T-helper 17 cell (primary cell): ENCODE measurements at places on chromosomes 7 and 10.

GRCh38 chr7:75888464-75889222 lies 9.8 kb downstream of the RHBDD2 start:
- DNase-seq, result no peak

- no peak for DNase-seq
Measured at GRCh38 chr7:33550979-33551378, 354.4 kb upstream of the BMPER start.

- DNase-seq, result no peak
Measured at GRCh38 chr10:116687633-116688032, 54.7 kb downstream of the HSPA12A start.

DNA sequence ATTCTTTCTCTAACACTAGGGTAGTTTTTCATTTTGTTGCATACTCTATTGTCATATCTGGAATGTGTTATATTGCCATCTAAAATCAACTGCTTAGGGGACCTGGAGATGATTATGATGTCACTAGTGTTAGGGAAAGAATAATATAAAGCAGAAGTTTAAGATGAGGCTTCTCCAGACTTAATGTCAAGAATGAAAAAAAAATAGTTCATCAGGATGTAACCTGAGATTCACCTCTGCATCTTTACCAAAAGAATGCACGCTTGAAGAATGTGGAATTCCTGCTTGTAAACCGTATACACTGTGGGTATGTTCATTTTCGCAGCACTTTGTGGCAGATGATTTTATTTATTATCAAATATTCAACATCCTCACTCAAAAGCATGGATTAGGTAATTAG lies 184.6 kb downstream of the ST7 start:
- DNase-seq, result no peak

GRCh38 chr10:57830877-57831560 lies 436.7 kb downstream of the IPMK start:
- no peak for DNase-seq

DNA sequence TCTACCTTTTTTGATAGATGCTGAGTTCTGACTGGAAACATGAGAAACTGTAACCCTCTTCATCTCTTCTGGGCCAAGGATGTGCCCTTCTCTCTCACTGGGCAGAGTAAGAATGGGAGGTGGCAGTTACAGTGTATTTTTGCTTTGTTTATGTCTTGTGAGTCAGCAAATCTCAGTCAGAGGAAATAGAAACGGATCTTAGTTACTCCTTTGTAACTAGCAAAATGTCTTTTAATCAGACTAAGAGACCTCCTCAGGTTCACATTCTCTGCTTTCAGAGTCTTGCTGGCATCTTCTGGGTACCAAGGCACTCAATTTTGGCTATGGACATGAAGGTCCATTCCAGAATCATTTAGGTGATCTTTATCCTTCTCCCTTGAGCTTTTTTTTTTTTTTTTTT lies 70.9 kb downstream of the HHEX start:
- no peak for DNase-seq

GRCh38 chr10:48749254-48749787 lies 64.6 kb downstream of the WDFY4 start:
- DNase-seq, result no peak

- DNase-seq, result no peak
Measured at GRCh38 chr7:5041047-5041446, 4.6 kb upstream of the RBAK start.

GRCh38 chr7:96144260-96144526 lies 177.7 kb downstream of the SLC25A13 start:
- no peak for DNase-seq

- DNase-seq, result no peak
Measured at GRCh38 chr10:34886906-34887642, 72.0 kb upstream of the PARD3 start.

DNA sequence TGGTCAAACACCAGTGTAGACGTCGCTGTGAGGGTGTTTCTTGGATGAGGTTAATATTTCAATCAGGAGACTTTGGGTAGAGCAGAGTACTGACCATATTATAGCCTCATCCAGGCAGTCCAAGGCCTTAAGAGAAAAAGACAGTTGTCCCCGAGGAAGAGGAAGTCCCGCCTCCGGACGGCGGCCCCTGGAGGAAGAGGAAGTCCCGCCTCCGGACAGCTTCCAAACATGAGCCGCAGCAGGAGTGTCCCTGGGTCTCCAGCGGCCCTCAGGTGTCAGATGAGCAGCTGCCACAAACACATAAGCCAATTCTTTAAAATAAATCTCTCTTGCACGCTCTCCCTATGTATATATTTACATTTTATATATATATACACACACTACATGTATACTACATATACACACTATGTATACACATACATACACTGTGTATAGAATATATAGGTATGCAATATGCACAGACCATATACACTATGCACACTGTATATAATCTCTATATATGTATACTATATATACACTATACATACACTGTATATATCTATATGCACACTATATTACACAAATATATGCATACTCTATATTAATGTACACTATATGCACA lies 37.5 kb downstream of the PWWP2B start:
- DNase-seq, result peak; percentile 39

GRCh38 chr10:73886085-73886529 lies 11.8 kb upstream of the CAMK2G start:
- DNase-seq, result peak; percentile 40

DNA sequence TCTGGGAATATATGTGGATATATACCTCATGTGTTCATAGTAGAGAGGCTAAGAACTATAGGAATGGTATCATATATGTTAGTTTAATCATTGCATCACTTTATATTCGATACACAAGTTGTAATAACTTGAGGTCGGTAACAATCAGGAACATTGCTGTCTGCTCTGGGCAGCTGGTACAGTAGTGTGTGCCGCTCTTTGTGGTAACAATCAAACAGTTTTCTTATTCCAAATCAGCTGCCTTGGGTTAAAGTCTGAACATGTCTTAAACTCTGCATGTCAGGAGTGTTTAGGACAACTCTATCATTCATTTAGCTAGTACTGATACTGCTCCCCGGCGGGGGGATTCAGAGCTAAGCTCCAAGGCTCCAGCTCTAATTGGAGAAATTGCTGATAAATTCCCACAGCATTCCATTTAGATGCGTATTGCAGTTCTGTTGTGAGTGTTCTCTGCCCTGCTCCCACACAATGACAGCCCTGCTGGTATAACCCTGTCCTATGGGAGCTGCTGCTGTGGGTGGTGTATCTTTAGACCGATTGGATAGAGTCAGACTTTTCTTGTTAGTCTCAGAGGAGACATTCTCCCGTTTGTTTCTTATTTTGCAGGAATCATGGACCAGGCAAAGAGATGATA lies 707.5 kb upstream of the FZD8 start:
- no peak for DNase-seq

DNA sequence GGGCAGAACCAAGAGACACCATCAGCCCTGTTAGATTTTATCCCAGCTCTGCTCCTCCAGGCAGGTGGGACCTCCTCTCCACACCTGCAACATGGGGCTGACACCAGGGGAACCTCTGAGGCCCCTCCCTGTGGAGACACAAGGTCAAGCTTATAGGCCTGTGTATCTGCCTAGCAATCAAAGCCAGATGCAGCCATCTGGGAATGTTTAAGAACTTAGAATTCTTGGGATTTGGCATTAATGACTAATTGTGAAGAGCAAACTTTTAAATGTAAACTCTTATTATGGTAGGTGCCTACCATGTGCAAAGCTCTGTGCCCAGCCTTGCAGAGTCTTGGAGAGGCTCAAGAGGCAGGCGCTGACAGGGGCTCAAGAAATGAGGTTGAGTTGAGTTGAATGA lies 52.1 kb downstream of the TBATA start:
- no peak for DNase-seq

DNA sequence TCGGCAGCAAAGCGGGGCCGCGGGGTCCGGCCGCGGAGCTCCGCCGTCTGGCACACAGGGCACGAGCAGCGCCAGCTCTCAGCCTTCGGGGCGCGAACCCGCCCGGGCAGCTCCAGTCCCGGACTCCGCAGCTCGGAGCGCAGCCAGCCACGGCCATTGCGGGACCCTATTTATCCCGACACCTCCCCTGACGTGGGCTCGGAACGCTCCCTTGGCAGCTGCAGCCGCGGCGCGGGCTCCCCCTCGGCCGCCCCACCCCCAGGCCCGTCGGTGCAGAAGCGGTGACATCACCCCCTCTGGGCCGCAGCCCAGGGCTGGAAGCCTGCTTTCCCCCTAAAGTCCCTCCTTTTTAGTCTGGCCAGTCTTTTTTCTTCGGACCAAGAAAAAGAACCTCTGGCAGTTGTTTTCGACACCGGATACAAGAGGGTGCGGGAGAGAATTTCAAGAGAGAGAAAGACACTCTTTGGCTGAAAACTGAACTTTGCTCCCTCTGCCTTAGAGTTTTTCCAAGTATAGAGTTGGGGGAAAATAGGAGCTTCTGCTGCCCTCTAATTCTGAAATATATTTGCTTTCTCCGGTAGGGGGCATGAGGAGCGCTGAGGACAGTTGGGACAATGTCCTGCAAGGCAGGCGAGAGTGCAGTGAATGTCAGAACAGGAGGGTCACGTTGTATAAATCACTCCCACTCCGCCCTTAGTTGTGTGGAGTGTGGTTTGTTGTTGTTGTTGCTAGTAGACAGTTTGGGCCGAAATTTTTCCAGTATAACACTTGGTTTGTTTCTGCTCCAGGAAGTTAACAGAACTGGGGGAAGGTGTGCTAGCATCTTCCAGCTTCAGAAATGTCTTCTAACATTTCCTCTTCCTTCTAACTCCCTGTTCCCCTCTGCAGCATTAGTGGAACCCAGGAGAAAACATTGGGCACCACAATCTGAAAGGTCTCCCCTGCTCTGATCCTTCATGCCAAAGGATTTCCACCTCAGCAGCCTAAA lies at the start of gene SFRP4:
Gene SFRP4 (minus strand): TSS at position 145 of the 988 bp plus-strand sequence. CDS start 280 bp downstream, outside the sequence.
- DNase-seq, result no peak

DNA sequence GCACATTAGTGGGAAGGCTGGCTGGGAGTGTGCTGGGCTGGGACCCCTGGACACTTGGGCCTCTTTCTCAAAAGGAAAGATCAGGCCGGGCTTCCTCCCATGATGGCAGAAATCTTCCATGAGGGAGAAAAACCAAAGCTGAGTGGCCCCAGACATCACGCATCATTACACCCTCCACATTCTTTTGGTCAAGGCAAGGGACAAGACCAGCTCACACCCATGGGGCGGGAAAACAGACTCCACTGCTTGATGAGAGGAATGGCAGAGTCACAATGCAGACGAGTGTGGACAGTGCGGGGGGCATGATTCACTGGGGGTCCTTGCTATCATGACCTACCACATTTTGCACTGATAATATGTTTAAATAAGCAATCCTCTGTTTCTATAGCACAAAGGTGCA lies 73.3 kb downstream of the CREB3L2 start:
- no peak for DNase-seq

GRCh38 chr10:9068003-9068402 lies 1013.5 kb downstream of the GATA3 start:
- DNase-seq, result no peak

GRCh38 chr10:69974551-69975155 lies 78.0 kb upstream of the MACROH2A2 start:
- DNase-seq, result no peak

DNA sequence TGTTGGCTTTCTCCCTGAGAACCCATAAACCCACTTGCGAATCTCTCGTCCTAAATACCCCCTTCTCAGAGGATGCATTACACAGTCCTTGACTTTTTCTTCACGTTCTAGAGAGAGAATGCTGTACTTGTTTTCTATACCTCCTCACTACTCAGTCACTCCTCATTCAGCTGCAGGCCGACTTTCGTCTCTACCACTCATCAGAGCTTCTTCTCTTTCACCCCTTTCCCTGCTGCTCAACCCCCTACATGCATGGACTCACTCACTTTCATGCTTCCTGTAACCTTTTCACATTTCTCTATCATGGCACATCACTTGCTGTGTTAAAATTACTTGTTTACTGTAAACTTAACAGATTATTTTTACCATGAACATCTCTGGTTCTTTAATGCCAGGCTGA lies 19.8 kb downstream of the MDFIC start:
- no peak for DNase-seq

GRCh38 chr7:113188396-113188795 lies 70.0 kb upstream of the SMIM30 start:
- DNase-seq, result no peak

GRCh38 chr7:135274495-135275268 lies 41.0 kb downstream of the STRA8 start:
- DNase-seq, result peak; percentile 41

- DNase-seq, result no peak
Measured at GRCh38 chr10:109875828-109876821, 47.2 kb downstream of the XPNPEP1 start.

DNA sequence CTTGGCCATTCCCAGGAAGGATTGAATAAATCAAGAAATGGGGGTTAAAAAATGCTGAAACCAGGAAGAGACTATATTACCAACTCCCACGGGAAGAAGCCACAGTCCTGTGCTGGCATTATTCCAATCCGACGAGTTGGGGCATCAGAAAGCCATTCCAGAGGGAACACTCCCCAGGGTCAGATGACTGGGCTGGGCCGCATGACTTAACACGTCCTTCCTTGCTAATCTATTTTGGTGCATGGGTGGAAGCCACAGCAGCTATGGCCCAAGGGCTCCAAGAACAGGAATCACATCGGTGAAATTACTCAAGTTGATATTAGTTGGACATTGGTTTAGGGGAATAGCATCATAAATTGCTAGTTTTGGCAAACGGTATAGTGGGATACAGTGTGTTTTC lies 592.9 kb upstream of the NRP1 start:
- DNase-seq, result no peak

- no peak for DNase-seq
Measured at GRCh38 chr10:132614431-132615340, 77.1 kb downstream of the INPP5A start.

GRCh38 chr7:2834748-2835441 lies 9.2 kb downstream of the GNA12 start:
- DNase-seq, result no peak

GRCh38 chr10:68435803-68436202 lies 28.7 kb upstream of the RUFY2 start:
- no peak for DNase-seq

- no peak for DNase-seq
Measured at GRCh38 chr7:136136906-136137454, 159.8 kb upstream of the MTPN start.

GRCh38 chr7:29143751-29144150 lies 2.6 kb downstream of the CPVL start:
- DNase-seq, result no peak

- no peak for DNase-seq
Measured at GRCh38 chr7:155785536-155785935, 26.7 kb downstream of the SHH start.

GRCh38 chr10:124168581-124168980 lies 75.2 kb upstream of the CHST15 start:
- no peak for DNase-seq

- no peak for DNase-seq
Measured at GRCh38 chr7:21412410-21412851, 15.5 kb upstream of the SP4 start.

GRCh38 chr7:130063036-130063435 lies 7.3 kb upstream of the KLHDC10 start:
- DNase-seq, result peak; percentile 52

- DNase-seq, result no peak
Measured at GRCh38 chr7:91031757-91032156, 232.5 kb upstream of the FZD1 start.

- DNase-seq, result no peak
Measured at GRCh38 chr7:157278791-157279724, 57.7 kb upstream of the DNAJB6 start.
